ENCODE measurements at places on chromosomes 6 and 20.

DNA sequence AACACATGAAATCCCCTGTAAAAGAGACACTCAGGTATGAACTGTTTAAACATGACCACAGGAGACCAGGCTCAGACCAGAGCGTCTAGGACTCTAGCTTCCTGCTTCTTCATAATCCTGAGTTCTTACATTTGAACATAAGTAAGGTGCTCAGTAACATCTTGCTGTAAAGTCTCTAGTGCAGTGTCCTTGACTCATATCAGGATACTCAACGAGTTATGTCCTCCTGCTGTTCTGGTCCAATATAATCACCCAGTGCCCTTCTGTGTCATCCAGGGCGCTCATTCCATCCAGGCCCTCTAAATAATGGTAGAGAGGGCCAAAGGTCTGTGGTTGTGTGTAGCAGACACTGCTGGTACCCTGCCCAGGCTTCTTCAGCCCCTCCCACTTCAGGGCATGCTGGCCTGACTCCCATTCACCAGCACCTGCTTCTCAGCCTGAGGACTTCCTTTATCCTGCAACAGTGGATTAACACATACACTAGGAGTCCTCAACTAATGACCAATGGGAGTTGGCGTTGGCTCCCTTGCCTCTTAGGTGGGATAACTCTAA is 66.8 kb upstream of the MOCS1 start:
- DNase-seq = no peak

DNA sequence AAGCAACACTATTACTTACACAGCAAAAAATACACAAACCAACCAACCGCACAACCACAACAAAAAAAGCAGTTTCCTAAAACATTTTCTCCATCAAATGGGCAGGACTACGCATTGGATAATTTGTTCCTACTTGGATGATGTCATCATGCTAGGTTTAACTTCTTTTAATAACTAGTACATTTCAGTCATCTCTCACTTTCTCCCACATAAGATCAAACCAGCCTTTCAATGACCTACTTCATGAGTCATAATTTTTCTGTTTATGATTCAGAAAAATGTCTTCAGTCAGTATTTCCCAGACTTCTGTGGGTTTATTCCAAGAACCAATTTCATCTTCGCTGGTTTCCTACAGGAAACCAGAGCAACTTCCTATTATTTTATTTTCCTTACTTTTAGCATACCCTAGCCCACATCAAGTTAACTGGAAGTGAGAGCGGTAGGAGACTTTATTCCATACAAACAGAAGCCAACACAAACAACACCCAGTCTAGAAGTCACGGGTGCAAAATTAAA is 134.2 kb downstream of the GMDS start:
- DNase-seq = no peak

- DNase-seq = no peak
Observed at GRCh38 chr20:19996917-19997316, 20.2 kb upstream of the NAA20 start.

DNA sequence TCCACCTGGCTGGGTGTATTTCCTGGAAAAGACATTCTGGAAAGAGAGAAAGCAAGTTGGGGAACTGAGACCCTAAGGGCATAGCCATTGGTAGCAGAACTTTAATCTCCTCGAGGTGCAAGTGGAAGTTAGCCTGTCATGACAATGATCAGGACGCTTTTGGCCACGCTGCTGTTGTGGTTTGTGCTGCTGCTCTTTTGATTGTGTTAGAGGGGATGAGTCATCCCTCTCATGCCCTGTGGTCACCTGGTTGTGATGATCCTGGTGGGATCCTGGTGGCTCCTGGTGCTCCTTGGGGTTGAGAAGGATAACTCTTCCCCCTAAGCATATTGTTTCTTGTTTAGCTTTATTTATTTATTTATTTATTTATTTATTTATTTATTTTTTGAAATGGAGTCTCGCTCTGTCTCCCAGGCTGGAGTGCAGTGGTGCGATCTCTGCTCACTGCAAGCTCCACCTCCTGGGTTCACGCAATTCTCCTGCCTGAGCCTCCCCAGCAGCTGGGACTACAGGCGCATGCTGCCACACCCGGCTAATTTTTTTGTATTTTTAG is 350.3 kb downstream of the KIF16B start:
- no peak for DNase-seq

DNA sequence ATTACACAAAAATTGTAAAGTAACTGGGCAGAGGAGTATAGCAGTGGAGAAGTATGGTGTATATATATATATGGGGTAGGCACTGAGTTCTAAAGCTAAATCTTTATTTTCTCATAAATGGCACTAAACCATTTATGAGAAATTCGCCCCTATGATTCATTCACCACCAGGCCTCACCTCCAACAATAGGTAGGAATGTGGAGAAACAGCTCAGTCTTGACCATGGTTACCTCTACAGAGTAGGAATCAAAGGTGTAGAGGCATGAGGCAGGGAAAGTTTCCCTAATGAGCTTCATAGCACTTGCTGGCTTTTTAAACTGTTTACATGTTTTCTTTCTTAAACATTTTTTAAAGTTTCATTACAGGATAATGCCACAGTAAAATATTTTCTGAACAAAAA is 36.9 kb upstream of the SUMO4 start:
- peak; percentile 35 for DNase-seq

- peak; percentile 38 for DNase-seq
Observed at GRCh38 chr6:3516092-3516491, 59.2 kb upstream of the SLC22A23 start.

DNA sequence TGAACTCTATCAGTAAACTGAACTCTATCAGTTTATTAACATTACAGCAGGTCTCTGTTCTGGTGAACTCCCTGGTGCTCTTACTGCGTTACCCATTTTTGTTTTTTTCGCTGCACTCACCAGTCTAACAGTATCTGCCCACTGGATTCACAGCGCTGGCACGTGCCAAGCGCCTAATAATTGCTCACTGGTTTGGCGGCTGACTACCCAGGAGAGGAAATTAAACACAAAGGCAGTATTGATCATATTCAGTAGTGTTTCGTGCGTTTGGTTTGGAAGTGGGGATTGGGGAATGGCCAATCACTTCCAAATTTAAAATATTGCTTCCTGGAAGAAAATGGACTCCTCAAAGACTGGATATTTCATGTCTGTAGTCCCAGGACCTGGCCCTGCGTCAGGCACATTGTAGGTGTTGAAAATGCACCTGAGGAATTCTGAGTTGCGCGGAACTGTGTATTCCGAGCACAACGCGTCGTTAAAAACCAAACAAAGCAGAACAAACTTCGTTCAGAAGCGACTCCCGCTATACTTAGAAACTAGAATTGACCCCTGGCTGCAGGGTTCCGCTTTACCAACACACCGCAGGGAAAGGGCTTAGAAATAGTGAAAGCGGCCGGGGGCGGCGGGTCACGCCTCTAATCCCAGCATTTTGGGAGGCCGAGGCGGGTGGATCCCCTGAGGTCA is 1.1 kb upstream of the RPS12 start:
- DNase-seq = peak; percentile 62

GRCh38 chr6:63635215-63635587 is 401 bp upstream of the PHF3 start:
- peak; percentile 22 for DNase-seq

DNA sequence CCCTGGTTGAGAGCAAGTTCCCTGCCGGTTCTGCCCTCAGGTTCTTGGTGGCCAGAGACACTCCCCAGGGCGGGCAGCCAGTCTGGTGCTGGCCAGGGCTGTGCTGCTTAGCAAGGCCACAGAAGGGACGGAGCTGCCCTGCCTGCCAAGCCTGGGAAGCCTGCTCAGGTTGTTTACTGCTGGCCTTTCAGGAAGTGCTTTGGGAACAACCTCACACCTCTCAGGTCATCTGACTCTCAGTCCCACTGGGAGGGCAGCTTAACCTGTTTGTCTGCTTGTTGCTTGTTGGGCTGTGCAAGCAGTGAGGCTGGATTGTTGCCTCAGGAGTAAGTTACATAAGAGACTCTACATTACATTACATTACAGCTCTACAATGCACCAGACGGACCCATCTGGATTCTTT is 75.8 kb upstream of the AFDN start:
- no peak for DNase-seq

GRCh38 chr6:147563472-147563871 is 55.0 kb downstream of the SAMD5 start:
- DNase-seq = no peak

- no peak for DNase-seq
Observed at GRCh38 chr6:137471497-137471896, 22.7 kb downstream of the OLIG3 start.

DNA sequence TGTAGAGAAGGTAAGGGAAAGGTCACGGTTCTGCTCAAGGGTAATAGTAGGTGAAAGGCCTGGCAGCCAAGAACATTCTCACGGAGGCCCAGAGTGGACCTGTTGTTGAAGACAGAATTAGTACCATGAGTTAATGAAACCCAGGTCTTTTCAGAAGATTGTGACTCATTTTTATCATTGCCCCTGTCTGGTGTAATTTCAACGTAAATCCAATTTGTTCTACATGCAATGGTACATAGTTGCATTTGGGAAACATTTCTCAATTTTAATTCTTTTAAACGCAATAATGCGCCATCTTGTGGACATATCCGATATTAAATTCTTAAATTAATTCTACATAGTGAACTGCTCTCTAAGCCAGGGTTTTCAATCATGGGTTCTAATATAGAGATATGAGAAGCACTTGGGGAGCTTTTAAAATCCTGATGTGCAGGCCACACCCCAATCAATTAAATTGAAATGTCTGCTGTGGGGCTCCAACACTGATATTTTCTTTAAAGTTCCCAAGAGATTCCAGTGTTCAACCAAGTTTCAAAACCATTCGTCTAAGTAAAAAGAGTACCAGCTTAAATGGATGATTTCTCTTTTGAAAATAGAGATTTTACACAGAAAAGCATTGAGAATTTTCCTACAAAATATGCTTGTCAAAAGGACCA is 257.4 kb downstream of the PLCB1 start:
- peak; percentile 65 for DNase-seq

- DNase-seq = no peak
Observed at GRCh38 chr6:156577749-156578148, 199.4 kb upstream of the ARID1B start.

- peak; percentile 91 for DNase-seq
Observed at GRCh38 chr20:57582432-57583288, 21.8 kb downstream of the PCK1 start.

GRCh38 chr6:18329776-18330175 is 57.4 kb upstream of the RNF144B start:
- no peak for DNase-seq

DNA sequence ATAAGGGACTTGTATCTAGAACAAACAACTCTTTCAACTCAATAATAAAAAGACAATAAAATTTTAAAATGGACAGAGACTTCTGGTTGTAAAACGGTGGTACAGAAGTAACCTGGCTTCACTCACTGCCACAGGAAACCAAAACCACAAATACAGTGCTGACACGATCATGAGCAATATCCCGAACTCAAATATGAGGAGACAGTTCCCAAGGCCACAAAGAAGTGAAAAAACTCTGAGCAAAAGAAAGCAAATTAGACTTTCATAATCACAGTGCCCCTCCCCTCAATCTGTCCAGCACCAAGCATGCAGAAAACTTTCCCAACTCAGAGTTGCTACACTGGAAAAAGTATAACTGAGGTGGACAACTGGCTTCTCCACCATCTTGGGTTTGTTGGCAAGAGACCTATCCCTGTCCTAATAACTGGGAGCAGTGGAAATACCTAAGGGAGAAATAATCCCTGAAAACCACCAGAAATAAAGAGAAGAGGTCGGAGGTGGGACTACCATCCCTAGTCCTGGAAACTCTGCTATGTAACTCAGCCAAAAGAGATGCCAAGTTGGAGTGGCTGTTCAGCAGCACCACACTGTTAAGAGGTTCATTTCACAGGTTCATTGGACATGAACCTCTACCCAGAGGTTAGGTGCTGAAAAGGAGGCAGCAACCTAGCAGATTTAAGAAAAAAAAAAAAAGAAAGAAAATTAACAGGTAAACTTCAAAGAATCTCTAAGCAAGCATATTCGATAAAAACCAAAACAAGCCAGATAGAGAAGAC is 55.5 kb downstream of the REV3L start:
- DNase-seq = peak; percentile 77

DNA sequence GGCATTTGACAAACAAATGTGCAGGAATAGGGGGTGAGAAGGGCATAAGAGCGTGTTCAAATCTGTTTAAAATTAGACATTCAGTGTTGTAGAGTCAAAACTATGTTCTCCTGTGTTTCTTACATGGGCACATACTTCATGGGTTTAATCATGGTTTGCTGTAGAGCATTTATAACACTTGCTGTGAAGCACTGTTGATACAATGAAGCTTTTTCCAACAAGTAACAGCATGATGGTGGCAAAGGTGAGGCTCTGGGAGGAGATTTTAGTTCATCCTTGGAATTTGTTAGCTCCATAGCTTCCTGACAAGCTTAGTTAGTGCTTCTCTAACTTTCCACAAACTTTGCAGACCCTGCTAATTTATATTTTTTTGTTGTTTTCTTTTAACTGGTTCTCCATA is 900.7 kb downstream of the TFAP2A start:
- no peak for DNase-seq

DNA sequence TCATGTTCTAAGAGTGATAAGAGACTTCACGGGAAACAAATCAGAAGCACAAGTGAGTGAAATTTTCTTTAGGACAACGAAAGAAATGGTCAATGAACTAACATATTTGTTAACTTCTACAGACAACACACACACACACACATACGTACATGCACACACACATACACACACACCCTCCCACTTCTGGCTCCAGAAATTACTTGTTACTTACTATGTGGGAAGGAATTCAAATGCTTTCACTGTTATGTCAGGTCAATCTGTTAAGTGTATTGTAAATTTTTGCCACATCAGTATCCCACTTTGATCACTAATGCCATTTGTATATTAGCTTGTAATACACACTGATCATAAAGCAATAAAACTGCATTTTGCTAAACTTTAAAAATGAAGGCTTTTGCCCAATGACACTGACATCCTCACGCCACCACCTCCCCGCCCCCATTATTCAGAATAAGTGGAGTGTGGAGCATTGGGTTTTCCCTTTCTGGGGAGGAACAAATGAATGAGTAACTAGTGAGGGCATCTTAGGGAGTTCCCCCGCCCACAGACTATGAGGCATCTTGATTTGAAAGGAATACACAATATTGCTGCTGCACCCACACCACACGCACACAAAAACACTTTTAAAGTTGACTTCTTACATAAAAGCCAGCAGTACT is 76.2 kb downstream of the ATXN1 start:
- peak; percentile 63 for DNase-seq

GRCh38 chr20:59577037-59577808 is 27.1 kb upstream of the PHACTR3 start:
- DNase-seq = no peak

- peak; percentile 29 for DNase-seq
Observed at GRCh38 chr20:43919686-43920403, 5.2 kb downstream of the TOX2 start.

DNA sequence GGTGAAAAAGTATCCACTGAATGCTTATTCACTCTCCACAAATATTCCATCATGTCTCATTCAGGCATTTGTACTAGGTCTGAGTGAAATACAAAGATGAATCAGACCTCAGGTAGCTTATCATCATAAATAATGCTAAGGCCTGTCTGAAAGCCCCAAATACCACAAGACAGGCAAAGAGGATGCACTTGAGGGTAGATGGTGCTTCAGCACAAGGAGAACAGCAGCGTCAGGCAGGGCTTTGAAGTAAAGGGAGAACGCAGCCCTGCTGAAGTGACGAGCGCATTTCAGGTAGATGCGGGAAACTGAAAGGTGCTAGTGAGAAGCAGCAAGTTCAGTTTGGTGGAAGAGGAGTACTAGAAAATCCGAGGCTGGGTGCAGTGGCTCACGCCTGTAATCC is 38.7 kb downstream of the MAP3K5 start:
- no peak for DNase-seq

All from astrocyte of the hippocampus (primary cell).